ENCODE measurements at places on chromosomes 7 and 10. TPM values are rescaled to one million over a fixed set of nuclear protein-coding genes. Genes with fewer than 3 reads are reported as not detected.

- no peak overlapping the region for H3K4me3 ChIP-seq
- no peak overlapping the region for H3K27ac ChIP-seq
- H3K4me1 ChIP-seq: peaks cover 27% of the 10 kb centered on the region
- no peaks in the 10 kb centered on the region for H3K36me3 ChIP-seq
- no peak for DNase-seq
Measured at GRCh38 chr7:70676243-70676642, 455.7 kb upstream of the GALNT17 start.

DNA sequence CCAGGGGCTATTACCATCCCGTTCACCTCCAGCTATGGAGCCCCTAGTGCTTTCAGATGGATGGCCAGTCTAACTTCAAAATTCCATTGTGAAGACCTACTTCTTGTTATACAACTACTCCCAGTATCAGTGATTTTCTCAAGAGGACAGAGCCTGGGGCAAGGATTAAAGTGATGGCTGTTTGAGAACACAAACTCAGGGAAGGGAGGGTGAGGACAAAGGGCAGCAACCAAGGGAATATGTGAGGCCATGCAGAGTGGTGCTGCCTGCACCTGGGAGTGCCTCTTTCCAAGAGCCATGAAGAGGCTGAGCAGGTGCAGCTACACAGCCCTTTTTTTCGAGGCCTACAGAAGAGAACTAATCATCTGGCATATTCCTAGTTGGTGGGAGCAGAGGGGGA, 303.5 kb upstream of the BMPER start:
- no peak overlapping the region for H3K4me3 ChIP-seq
- no peak overlapping the region for H3K27ac ChIP-seq
- no peak for DNase-seq
- H3K36me3 ChIP-seq: no peaks in the 10 kb centered on the region

DNA sequence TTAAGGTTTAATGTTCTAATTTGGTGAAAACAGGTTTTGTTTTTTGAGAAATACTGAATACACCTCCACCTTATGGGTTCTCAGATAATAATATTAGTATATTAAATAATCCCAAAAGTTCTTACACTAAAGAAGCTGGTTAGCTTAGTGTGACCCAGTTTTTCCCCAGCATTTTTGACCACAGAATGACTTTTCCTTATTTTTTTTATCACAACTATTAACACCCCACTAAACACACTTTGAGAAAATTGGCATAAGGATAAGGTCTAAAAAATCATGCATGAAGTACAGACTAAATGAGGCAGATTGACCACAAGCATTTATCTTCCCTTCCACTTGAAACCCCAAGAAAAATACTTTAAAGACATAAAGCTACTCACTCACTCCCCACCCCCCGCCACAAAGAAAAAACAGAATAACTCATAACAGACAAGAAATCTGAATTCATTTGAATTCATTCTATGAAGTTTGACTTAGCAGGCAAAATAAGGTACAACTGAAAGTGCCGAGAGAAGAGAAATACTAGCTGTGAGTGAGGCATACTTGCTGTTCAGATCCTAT, 49.7 kb upstream of the WNT16 start:
- no peak overlapping the region for H3K4me3 ChIP-seq
- no peaks in the 10 kb centered on the region for H3K27me3 ChIP-seq

DNA sequence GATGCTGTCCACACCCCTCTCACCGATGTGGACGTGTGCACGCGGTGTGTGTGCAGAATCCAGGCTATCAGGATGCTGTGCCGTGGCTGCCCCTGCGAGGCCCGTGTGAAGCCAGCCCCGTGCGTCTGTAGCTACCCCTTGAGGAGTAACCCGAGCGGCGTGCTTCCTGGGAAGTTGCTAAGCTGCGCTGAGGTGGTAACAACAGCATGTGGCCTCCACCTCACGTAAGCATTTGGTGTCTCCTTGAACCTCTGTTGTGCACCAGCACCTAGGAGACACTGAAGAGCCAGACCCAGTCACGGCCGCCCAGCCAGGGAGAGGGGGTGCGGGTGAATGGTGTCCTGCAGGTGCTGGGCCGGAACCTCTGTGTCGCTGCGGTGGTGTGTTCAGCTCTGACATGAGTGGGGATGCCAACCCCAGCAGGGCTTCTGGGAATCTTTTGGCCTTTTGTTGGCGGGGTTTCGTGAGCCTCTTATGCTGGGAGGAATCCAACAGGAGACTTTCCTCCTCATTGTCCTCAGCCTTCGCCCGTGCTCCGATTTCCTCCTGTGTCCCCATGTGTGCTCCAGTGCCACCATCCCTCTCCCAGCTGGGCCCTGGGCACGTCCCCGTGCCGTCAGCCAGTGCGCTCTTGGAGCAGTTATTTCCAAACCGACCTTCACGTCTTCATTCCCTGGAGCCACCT, 60.4 kb downstream of the DNAJB6 start:
- DNase-seq: no peak
- H3K27ac ChIP-seq: peak overlapping the region; percentile 91
- H3K4me3 ChIP-seq: no peak overlapping the region
- H3K36me3 ChIP-seq: peaks cover 4% of the 10 kb centered on the region

GRCh38 chr10:44070282-44070681, 314.6 kb downstream of the CXCL12 start:
- no peak overlapping the region for H3K27ac ChIP-seq
- H3K36me3 ChIP-seq: no peaks in the 10 kb centered on the region
- no peak for DNase-seq
- H3K4me1 ChIP-seq: no peaks in the 10 kb centered on the region
- no peak overlapping the region for H3K4me3 ChIP-seq
- no peaks in the 10 kb centered on the region for H3K27me3 ChIP-seq

DNA sequence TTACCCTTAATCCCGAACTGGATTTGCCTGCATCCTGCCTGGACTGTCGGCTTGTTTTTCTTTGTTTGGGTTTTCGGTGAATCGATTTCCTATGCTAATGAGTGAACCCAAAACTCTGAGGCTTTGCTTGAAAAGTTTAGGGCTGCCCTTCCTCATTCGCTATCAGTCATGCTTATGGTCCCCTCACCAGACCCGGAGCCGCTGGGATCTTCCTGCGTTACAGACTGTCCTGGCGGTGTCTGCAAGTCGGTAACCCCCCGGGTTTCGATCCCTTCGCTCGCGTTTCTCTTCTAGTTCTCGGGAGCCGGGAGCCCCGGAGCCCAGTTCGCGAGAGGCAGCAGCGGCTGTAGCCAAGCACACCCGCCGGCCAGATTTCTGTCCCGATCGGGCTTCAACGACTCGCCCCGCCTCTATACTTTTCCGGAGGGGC, 2.2 kb downstream of the EMX2 start:
- peak; percentile 54 for DNase-seq
- no peak overlapping the region for H3K27ac ChIP-seq
- no peaks in the 10 kb centered on the region for H3K36me3 ChIP-seq
- peaks cover 57% of the 10 kb centered on the region for H3K4me1 ChIP-seq
- peaks cover 100% of the 10 kb centered on the region for H3K27me3 ChIP-seq
- peak overlapping the region; percentile 68 for H3K4me3 ChIP-seq

CDC14C gene
- total RNA-seq: 0.54 TPM

HGF gene
- 1.1 TPM for total RNA-seq

SPOCK2 gene
- total RNA-seq: 3.6 TPM

Data from GM23338 (cell line).